H4 (cell line): ENCODE measurements at places on chromosomes 6 and 20. TPM values are rescaled to one million over a fixed set of nuclear protein-coding genes. Genes with fewer than 3 reads are reported as not detected.

GRCh38 chr20:32984196-32984595, 20.0 kb downstream of the SUN5 start:
- no peak for DNase-seq

DNA sequence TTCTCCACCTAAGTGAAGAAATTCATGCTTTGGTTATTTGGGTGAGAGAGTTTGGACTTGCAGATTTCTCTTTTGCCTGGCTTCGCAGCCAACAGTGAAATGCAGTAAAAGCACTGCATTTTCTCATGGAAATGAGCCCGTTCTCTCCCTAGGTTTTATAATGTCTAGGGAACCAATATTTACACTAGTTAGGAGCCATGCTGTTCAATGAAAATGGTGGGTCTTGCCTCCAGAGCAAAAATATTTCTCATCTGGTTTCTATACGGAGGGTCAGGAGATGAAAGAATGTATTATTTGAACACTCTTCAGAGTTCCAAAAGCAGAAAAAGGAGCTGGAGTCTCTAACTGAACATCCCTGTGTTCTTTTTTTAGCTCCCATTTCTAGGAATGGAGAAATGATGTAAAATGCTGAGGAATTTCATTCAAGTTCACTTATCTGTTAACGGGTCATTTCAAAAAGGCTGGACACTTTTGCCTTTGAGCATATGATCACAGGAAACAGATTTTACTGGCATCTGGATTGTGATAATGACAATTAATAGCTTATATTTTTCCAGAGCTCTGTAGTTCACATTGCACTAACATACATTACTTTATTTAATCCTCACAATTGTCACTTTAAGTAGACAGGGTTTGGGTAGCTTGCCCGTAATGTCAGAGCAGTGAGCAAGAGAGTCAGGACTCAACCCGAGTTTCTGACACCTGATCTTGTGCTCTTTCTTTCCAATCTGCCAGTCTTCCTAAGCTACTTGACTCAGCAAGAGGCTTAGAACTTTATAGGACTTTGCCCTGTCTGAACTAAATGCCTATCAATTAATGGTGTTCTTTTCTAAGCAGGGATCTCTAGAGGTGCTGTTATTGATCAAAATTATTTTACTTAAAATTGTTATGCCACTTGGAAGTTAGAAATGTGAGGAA, 78.0 kb downstream of the PPP1R14C start:
- no peak for DNase-seq

DNA sequence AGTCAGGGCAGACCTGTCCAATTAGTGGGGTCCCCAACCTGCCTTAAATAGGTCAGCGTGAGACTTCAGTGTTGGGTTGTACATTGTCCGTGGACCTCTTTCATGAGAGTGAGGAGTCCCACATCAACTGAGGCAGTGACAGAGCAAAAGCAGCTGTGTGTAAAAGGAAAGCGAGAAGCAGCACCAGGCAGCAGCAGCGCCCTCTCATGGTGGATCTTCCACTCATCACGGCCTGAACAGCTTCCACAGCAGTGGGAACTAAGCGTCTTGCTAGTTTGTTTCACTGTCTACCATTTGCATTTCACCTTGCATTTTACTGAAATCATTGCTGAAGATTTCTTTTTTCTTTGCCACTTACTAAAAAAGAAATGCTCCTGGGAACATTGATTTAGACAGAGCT, 333.8 kb downstream of the PKHD1 start:
- peak; percentile 11 for DNase-seq

GRCh38 chr6:162177746-162178145, 549.8 kb downstream of the PRKN start:
- no peak for DNase-seq

- no peak for DNase-seq
Measured at GRCh38 chr20:24438331-24438730, 31.1 kb upstream of the SYNDIG1 start.

DNA sequence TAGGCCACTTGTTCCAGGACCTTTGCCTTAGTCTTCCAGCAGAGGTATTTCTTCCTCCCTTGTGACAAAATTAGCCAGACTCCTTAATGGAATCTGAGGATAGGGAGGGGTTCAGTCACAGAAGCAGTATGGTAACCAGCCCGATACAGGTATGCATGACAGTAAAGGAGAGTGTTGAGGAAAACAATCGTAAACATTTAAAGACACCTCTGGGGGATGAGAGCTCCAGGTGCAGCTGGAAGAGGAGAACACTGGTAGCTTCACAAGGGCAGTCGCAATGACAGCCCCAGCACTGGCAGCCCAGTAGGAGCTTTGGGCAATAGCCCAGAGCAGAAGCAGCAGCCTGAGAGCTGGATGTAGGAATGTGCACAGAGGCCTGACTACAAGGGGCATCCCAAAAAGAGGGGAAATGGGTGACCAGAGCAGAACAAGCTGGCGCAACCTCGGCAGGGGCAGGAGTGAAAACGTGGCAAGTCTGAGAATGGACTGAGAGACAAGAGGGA, 344.9 kb upstream of the JAG1 start:
- no peak for DNase-seq

- DNase-seq: peak; percentile 42
Measured at GRCh38 chr20:43749734-43750294, 23.0 kb upstream of the GTSF1L start.

GRCh38 chr6:143026696-143027449, 33.8 kb upstream of the AIG1 start:
- DNase-seq: no peak

GRCh38 chr6:20681243-20681684, 147.0 kb downstream of the CDKAL1 start:
- DNase-seq: no peak

DNA sequence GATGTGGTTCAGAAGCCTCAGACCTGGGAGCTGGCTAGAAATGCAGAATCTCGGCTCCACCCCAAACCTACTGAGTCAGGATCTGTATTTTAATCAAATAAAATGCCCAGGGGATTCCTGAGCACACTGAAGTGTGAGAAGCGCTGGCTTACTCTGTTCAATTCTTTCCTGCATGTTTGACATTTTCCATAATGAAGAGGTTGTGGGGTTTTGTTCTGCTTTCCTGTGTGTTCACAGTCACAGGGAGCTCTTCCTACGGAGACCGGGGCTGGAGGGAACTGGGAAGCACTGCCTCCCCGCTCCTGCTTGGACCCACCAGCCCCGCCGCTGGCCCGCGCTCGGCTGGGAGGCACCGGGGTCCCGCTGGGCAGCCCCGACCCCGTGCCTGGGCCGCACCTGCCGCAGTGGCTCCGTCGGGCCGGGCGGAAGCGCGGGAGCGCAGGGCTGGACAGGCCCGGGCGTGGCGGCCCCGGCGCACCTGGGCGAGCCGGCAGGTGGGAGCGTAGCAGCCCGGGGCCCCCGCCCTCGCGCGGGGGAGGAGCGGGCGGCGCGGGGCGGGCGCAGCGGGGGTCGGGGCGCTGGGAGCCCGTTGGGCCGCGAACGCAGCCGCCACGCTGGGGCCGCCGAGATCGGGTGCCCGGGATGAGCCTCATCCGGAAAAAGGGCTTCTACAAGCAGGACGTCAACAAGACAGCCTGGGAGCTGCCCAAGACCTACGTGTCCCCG, at the start of gene MAPK13:
Gene MAPK13 (plus strand): TSS at position 573 of the 726 bp plus-strand sequence. CDS start 70 bp downstream, at position 643.
- DNase-seq: no peak

DNA sequence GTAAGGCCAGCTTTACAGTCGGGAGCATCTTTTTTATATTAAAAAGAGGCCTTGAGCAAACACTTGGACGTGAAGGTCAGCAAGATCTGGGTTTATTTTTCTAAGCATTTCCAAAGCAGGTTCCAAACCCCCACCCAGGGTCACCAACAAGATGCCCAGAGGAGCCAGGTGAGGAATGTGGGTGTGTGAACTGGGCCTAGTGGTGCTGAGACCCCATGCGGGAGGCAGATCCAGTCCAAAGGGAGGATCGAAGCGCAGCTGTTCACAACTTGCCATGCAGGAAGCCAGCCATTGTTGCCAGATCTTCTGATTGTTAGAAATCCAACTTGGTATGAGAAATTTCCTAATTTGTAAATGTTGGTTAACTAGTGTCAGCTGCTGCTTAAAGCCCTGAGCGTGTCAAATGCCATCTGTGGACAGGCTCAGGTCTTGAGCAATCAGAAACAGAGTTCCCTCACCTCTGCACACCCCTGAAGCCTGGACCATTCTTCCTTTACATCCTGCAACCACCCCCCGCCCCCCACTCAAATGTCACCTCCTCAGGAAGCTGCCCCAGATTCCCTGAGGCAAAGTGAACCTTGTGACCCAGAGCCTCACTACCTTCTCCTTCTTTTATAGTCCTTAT, 46.5 kb downstream of the NFATC2 start:
- DNase-seq: no peak

- DNase-seq: peak; percentile 87
Measured at GRCh38 chr6:166572370-166573261, 13.9 kb downstream of the RAMACL start.

DNA sequence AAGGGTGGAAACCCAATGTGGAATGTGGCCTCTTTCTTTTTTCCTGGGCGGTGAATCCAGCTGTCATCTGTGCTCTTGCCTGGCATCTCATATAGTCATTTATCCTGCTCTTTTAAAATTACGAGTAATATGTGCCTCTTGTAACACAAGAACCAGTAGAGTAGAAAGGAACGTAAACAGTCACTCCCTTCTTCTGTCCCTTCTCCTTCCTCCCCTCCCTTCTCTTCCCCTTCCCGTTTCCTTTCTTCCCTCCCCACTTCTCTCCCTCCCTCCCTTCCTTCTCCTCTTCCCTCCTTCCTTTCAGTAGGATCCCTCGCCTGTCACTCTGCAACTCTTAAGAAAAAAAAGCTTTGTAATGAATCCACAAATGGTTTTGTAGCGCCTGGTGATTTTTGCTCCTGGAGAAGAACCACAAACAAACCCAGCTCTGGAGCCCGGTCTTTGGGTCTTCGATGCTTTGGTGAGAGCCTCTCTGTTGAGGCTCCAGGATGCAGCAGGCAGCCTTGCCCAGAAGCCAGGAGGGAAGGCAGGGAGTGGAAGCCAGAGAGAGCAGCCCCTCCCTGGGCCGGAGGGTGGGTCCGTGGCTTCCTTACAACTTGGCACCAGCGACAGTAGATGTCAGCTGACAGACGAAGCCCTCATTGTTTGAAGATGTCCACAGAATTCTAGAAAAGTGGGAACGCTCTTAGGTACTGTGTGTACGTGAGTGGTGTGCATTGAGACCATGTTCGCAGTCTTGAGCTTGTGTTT, 15.0 kb downstream of the DUSP22 start:
- no peak for DNase-seq

- no peak for DNase-seq
Measured at GRCh38 chr6:32983964-32984621, 15.7 kb downstream of the BRD2 start.

DNA sequence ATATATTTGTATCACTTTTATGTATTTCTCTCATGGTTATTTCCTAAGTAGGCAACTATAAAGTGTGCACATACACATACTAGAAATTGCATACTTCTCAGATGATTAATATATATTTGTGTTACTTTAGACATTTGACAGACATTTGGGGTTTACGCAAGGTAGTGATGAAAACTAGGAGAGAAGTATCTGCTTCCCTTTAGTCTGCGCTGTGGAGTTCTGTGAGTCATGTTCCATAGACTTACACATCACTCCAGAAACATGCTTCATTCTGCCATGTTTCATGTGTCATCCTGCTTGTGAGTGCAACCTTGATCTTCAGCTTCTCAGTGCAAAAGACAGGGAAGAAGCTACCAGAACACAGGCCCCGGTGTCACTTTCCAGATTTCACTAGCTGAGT, 200.7 kb upstream of the BMP2 start:
- no peak for DNase-seq

GRCh38 chr6:134787261-134787877, 162.5 kb downstream of the ALDH8A1 start:
- DNase-seq: no peak

DNA sequence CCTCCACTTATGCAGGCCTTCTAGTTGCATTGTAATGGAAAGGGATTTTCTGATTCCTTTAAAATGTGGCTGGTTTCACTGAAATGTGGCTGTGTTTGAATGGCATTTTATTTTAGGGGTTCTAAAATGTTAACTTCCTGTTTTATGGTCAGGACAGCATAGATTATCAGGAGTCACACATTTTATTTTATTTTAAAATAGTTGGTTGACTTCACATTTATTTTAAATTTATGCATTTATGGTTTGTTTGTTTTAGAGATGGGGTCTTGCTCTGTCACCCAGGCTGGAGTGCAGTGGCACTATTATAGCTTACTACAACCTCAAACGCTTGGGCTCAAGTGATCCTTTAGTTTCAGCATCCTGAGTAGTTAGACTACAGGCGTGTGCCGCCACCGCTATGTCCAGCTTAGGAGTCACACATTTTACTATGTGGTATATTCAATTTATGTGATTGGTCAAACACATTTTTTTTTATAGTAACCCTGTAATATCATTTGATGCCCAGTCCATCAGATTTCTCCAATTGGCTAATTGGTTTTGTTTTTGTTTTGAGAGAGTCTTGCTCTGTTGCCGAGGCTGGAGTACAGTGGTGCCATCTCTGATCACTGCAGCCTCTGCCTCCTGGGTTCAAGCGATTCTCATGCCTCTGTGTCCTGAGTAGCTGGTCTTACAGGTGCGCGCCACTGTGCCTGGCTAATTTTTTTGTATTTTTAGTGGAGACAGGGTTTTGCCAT, 2.3 kb downstream of the DTD1 start:
- no peak for DNase-seq

DNA sequence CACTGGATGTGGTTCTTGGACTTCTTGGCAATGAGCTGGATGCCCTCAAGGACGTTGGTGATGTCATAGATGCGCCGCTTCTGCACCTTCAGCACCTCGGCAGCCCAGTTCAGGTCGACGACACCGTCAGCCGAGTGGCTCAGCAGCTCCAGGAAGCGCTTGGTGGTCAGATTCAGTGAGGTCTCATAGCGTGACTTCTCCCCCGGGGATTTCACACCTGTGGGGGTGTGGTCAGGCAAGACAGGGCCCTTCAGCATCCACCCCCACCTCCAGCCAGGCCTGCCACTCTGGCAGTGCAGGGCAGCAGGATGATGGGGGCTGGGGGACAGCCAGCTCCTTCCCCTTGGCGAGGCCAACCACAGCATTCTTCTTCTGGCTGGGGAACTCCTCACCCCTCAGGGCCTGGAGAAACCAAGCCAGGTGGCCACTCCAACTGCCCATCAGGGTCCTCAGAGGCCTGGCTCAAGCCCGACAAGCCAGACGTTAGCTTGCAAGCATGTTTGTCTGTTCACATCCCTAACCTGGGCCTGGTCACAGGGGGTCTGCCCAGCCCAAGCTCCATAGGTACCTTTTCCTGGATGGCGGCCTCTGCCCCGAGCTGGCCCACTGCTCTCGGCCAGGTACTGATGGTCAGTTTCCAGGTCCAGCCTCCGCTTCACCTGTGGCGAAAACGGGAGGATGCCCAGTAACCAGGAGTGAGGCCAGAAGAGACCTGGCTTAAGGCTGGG, 5.7 kb upstream of the NECAB3 start:
- no peak for DNase-seq

Gene TCF15
- not detected in 2 replicates for total RNA-seq

Gene ZNF322
- 10.4 and 17.1 TPM in 2 replicates for total RNA-seq

Gene EBF4
- 4.1 and 4.8 TPM in 2 replicates for total RNA-seq

Gene IL17A
- not detected in 2 replicates for total RNA-seq

Gene NPBWR2
- not detected in 2 replicates for total RNA-seq

Gene FBXO5
- total RNA-seq: 22.1 and 27.8 TPM in 2 replicates

Gene RGL2
- total RNA-seq: 14.7 and 17.5 TPM in 2 replicates

Gene ARID1B
- 5.6 and 8.0 TPM in 2 replicates for total RNA-seq

Gene SCAND1
- 67.9 and 104 TPM in 2 replicates for total RNA-seq
